Fibroblast of pulmonary artery (primary cell): ENCODE measurements at places on chromosomes 7 and 10.
A peak's percentile ranks its signal among the peaks of the same experiment; 100 is the strongest.

- DNase-seq = no peak
These were observed 19.5 kb downstream of the AGR2 start for GRCh38 chr7:16785321-16785720.

- DNase-seq = no peak
These were observed 320.5 kb downstream of the PTPRN2 start for GRCh38 chr7:158266817-158267741.

- no peak for DNase-seq
These were observed 29.9 kb downstream of the KAZALD1 start for GRCh38 chr10:101091546-101092290.

DNA sequence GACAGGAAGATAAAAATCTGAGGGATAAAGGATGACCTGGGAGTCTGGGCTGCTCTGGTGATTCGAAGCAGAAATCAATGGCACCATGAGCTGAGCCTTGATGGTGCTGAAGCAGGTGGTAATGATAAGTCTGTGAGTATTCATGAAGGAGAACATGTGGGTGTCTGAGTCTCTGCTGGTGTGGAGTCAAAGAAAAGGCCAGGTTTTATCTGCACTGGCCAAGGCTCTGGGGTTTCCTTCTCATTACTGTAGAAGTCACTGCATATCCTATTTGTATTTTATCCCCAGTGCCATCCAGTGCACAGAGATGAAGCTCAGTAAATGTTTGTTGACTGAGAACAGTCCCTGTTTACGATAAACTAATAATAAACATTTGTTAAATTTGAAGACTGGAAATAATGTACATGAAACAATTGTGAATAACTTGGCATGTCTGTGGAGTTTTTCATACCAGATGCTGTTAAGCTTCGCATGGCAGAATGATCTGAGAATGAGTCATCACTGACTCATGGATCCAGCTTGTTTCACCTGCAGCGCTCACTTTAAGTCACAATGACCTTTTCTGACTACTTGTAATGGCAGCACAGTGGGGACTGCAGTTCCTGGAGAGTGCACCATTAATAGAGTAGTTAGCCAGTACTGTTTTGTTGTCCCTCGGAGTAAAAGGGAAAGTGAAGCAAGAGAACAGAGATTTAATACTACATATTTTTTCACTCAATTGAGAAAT, 538.5 kb downstream of the HTR7 start:
- peak; percentile 87 for DNase-seq

- DNase-seq = no peak
These were observed 24.4 kb downstream of the CRPPA start for GRCh38 chr7:16396766-16397500.

- peak; percentile 68 for DNase-seq
These were observed 101.6 kb upstream of the FAM171A1 start for GRCh38 chr10:15472431-15473395.

GRCh38 chr10:72259491-72260238, 14.1 kb upstream of the DDIT4 start:
- peak; percentile 53 for DNase-seq

DNA sequence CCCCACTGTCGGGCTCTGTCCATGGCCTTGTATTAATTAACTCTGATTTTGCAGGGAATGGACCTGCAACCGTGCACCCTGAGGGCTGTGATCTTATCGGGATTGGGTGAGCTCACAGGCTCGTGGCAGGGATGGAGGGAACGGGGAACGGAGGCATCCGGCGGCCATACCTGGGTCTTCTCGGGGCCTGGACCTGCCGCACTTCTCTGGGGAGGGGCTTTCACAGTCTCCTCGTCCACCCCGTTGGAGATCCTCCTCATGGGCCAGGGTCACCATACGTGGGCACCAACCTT, 57.5 kb upstream of the SHH start:
- DNase-seq = no peak

DNA sequence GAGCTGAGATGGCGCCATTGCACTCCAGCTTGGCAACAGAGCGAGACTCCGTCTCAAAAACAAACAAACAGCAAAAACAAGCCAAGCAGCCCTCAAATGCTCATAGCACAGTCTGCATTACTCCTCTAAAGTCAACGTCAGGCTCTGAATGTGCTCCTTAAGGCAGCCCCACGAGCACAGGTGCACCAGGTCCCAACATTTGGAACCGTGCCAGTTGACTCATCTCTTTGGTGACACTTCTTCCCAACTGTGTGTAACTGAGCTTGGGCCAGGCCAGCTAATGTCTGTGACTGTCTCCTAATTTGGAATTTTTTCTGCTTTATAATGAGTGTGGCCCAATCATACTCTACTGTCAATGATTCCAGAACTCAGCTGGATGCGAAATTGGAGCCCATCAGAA, 66.3 kb upstream of the EFCAB10 start:
- no peak for DNase-seq

DNA sequence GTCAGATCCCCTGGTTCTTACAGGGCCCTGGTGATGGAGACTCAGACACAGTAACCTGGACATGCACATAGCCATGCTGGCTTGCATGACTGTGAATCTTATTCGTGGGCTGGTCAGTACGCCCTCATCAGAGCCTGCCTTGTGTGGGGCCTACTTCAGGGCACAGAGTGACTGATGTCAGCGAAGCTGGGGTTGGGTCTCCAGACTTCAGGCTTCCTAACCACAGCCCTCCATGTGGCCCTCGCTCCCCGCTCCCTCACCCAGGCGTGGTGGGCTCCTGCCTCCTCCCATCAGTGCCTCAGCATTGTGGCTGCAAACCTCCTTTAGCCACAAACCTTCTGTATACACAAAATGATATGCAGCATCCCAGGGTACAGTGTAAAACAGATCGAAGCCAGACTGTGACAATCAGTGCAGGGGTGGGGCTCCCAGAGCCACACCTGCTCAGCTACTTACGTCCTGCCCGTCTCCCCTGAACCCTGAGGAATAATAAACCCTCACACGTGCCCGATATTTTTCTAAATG, 7.1 kb upstream of the C10orf105 start:
- no peak for DNase-seq

GRCh38 chr10:75508239-75508813, 76.9 kb downstream of the LRMDA start:
- DNase-seq = peak; percentile 74

GRCh38 chr10:1233031-1233430, 176.8 kb downstream of the WDR37 start:
- DNase-seq = no peak

GRCh38 chr10:68470300-68470699, 1.5 kb downstream of the DNA2 start:
- no peak for DNase-seq

- no peak for DNase-seq
These were observed 347.3 kb upstream of the AUTS2 start for GRCh38 chr7:69250958-69251357.

- DNase-seq = no peak
These were observed 18.0 kb upstream of the NUDCD3 start for GRCh38 chr7:44508328-44509030.

GRCh38 chr10:70312972-70313371, 29.2 kb upstream of the NPFFR1 start:
- peak; percentile 7 for DNase-seq

GRCh38 chr7:94398841-94399240, 4.1 kb downstream of the COL1A2 start:
- DNase-seq = no peak

DNA sequence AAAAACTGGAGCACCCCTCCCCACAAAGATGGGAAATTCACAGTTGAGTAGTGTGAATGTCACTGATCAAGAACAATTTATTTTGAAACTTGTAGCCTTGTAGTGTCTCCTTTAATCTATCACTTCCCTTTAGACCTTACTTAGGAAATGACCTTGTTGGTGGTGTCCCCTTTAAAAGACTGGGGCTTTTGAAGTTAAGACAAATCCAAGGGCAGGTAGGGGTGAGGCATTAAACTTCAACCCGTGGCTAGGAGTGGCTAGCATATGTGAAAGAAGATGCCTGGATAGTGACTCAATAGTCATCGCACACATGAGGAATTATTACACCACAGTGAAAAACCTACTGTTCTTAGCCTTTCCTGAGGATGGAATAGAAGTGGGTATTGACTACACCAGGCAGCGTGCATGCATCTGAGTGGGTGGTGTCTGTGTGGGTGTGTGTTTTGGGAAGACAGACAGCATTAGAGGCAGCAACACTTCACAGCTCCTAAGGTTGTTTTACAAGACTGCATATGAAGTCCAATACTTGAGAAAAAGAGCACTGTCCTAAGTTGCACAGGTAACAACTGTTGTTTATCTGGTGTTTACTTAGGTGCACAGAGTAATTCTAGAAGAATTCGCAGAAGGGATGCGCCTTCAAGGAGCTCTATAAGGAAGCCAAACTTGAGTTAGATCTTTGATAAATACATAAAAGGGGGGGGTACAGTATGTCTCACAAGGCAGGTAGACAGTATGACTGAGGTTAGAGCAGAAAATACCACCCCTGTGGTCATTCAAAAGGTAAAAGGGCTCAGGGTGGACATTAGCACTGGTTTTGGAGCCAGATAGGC, 32.9 kb downstream of the ABLIM1 start:
- DNase-seq = no peak

- no peak for DNase-seq
These were observed 15.7 kb downstream of the SLIT1 start for GRCh38 chr10:97169911-97170693.
